Activated CD8-positive, alpha-beta T cell treated with anti-CD3 and anti-CD28 coated beads for 36 hours (primary cell): ENCODE measurements at places on chromosomes 3 and 15. TPM values are rescaled to one million over a fixed set of nuclear protein-coding genes. Genes with fewer than 3 reads are reported as not detected.

DNA sequence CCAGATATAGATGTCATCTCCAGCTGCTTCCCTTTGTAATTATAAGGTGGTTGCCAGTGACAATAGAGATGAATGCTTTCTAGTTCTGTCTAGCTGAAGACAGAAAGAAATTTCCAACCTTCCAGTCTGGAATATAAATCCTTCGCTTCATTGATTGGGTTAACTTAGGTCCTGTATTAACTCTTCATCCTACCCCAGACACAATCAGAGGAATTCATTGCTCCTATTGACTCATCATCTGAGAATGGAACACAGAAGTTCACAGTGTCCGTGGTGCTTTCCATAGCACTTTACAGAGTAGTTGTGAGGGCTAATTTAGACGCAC is 241.4 kb downstream of the NFKBIZ start:
- no peaks in the 10 kb centered on the region for H3K27me3 ChIP-seq
- no peak for DNase-seq
- peaks cover 38% of the 10 kb centered on the region for H3K4me1 ChIP-seq
- H3K4me3 ChIP-seq: no peak overlapping the region

DNA sequence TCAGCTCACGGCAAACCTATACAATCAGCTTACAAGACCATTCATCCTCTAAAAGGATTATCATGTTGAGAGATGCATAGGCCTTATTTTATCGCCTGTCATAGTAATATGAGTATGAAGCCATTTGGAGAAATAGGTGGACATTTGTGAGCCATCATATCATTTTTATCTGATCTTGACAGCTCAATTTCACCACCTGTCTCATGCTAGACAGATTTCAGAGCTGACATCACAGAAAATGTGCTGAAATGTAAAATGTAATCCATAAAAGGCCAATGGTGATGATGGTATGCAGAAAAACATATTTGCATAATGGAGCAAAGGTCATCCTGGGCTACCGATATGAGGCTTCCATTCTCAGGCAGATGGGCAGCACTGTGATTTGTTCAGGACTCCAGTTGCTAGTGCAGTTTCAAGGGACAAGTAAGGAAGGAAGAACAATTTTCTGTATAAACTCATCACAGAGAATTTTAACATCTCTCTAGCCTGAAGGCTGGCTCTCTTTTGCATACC is 221.5 kb downstream of the ULK4 start:
- no peaks in the 10 kb centered on the region for H3K27me3 ChIP-seq
- no peak for DNase-seq
- no peaks in the 10 kb centered on the region for H3K4me1 ChIP-seq
- H3K36me3 ChIP-seq: no peaks in the 10 kb centered on the region

DNA sequence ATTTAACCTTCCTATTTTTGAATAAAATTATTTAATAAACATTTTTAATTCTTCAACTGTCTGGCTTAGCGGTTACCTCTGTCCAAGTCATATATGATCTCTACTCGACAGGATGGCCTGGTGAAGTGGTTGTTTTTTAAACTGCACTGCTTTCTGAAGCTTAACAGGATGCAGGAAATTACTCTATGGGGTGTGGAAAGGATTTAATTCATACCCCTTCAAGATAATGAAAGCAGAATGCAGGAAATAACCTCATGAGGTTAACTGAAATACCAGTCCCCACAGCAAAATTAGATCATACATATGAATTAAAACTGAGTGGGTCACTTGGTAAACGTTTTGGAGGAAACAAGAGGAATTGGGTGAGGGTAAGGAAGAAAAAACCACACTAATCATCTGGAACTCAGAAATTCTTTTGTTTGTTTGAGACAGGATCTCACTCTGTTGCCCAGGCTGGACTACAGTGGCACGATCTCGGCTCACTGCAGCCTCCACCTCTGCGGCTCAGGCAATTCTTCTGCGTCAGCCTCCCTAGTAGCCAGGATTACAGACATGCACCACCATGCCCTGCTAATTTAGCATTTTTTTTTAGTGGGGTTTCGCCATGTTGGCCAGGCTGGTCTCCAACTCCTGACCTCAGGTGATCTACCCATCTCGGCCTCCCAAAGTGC is 50.1 kb downstream of the LYSMD4 start:
- no peaks in the 10 kb centered on the region for H3K27me3 ChIP-seq
- H3K36me3 ChIP-seq: peaks cover 50% of the 10 kb centered on the region
- H3K27ac ChIP-seq: peak overlapping the region; percentile 86
- H3K4me3 ChIP-seq: no peak overlapping the region
- DNase-seq: no peak
- peaks cover 20% of the 10 kb centered on the region for H3K4me1 ChIP-seq

DNA sequence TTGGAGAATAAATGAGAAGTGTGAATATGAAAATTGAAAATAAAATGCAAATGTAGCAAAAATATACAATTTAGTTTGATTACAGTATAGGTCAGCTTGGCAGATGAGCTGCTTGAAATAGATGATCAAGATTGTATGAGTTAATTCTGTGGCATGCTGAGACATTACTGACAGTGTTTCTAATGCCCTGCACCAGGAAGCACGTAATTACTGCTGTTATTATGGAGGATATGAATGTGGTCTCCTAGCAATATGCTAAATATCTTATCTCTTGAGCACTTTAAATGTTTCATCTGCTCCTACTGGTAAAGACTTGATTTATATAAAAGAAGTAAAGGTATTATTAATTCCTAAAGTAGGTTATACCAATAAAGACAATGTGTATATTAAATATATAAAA is 1015.5 kb downstream of the PLOD2 start:
- H3K27ac ChIP-seq: no peak overlapping the region
- H3K4me1 ChIP-seq: no peaks in the 10 kb centered on the region
- H3K27me3 ChIP-seq: no peaks in the 10 kb centered on the region
- H3K4me3 ChIP-seq: no peak overlapping the region
- H3K36me3 ChIP-seq: no peaks in the 10 kb centered on the region

DNA sequence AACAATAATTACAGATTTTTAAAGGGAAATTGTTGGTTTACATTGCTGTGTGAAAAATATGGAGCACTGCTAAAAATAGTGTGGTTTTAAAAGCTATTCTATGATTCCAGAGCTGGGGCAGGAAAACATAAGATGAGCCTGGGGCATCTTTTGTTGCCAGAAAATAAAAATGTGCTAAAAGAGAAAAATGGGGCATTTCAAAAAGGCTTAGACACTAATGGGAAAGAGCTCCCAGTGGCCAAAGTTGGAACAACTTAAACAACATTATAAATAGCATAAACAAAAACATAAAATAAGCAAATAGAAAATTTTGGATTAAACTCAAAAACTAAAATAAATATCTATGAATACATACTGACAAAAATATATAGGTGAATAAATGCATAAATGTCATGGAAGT is 478.9 kb downstream of the NLGN1 start:
- no peak for DNase-seq
- no peaks in the 10 kb centered on the region for H3K36me3 ChIP-seq
- no peak overlapping the region for H3K27ac ChIP-seq
- H3K4me1 ChIP-seq: no peaks in the 10 kb centered on the region
- no peak overlapping the region for H3K4me3 ChIP-seq
- H3K27me3 ChIP-seq: no peaks in the 10 kb centered on the region

DNA sequence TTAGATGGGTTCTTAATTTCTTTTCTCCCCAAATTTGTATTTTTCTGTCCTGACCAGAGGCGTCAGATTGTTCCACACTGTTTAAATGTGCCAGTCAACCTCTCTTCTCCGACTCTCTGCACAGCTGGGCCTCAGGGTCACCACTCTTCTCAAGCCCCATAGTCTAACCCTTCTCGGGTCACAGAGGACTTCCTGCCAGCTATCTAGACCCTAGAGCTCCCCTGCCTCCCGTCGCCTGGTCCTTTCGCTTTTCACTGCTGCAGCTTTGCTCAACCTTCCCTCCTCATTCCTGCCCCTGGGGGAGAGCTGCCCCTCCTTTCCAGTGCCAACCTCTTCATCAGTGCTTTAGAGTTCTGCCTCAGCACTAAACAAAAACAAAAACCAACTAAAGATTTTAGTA is 151.7 kb downstream of the ATG7 start:
- no peak overlapping the region for H3K4me3 ChIP-seq

- no peak overlapping the region for H3K27ac ChIP-seq
- H3K36me3 ChIP-seq: no peaks in the 10 kb centered on the region
- H3K27me3 ChIP-seq: no peaks in the 10 kb centered on the region
- no peaks in the 10 kb centered on the region for H3K4me1 ChIP-seq
- H3K4me3 ChIP-seq: no peak overlapping the region
Measured at GRCh38 chr3:145869958-145870357, 291.0 kb downstream of the PLOD2 start.

GRCh38 chr15:71239592-71240364 is 124.5 kb downstream of the THSD4 start:
- no peak for DNase-seq
- H3K27ac ChIP-seq: no peak overlapping the region

- DNase-seq: no peak
- H3K4me1 ChIP-seq: peaks cover 30% of the 10 kb centered on the region
- H3K36me3 ChIP-seq: peaks cover 1% of the 10 kb centered on the region
- H3K27me3 ChIP-seq: peaks cover 1% of the 10 kb centered on the region
Measured at GRCh38 chr3:12179441-12179840, 20.7 kb upstream of the TIMP4 start.

DNA sequence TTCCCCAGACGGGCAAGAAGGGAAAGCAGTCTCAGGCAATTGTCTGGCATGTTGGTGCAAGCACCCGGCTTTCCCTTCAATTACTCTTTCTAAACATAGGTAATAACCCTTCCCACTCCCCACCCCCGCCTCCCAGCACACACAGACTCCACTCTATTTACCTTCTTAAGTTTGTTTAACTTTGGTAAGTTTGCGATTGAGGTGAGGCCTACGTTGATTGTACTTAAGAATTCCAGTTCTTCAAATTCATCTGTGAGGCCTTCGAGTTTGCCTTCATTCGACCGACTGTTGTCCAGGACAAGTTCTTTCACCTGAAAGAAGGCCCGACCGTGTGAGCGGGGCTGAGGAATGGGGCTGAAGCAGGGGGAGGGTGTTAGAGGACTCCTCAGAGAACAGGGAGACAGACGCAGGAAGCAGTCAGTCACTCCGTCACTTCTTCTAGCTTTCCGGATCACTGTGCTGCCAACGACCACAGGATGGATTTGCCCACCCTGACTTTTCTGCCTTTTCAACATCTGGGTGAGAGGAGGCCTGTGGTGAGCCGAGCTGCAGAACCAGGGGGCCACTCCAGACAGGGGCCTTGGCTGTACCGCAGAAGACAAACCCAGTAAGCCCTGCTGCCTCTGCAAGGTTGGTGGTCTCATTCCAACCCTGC is 33.0 kb downstream of the ANP32A start:
- peaks cover 43% of the 10 kb centered on the region for H3K36me3 ChIP-seq
- H3K27me3 ChIP-seq: no peaks in the 10 kb centered on the region
- peaks cover 71% of the 10 kb centered on the region for H3K4me1 ChIP-seq
- no peak for DNase-seq
- H3K27ac ChIP-seq: peak overlapping the region; percentile 63
- H3K4me3 ChIP-seq: no peak overlapping the region

- H3K27me3 ChIP-seq: peaks cover 3% of the 10 kb centered on the region
- H3K36me3 ChIP-seq: no peaks in the 10 kb centered on the region
- no peak for DNase-seq
- H3K27ac ChIP-seq: no peak overlapping the region
- no peak overlapping the region for H3K4me3 ChIP-seq
Measured at GRCh38 chr15:69391046-69391757, 22.9 kb upstream of the KIF23 start.

- H3K4me1 ChIP-seq: no peaks in the 10 kb centered on the region
- no peaks in the 10 kb centered on the region for H3K36me3 ChIP-seq
- no peak overlapping the region for H3K27ac ChIP-seq
- H3K4me3 ChIP-seq: no peak overlapping the region
- H3K27me3 ChIP-seq: no peaks in the 10 kb centered on the region
Measured at GRCh38 chr3:169453256-169454059, 210.1 kb downstream of the MECOM start.

- H3K27me3 ChIP-seq: peaks cover 57% of the 10 kb centered on the region
- no peaks in the 10 kb centered on the region for H3K36me3 ChIP-seq
- no peak for DNase-seq
- H3K27ac ChIP-seq: no peak overlapping the region
- peak overlapping the region; percentile 44 for H3K4me3 ChIP-seq
Measured at GRCh38 chr15:61227950-61228936, 859 bp downstream of the RORA start.

GRCh38 chr3:60177726-60178125 is 1073.5 kb downstream of the FHIT start:
- peaks cover 5% of the 10 kb centered on the region for H3K4me1 ChIP-seq
- H3K4me3 ChIP-seq: no peak overlapping the region
- DNase-seq: no peak

DNA sequence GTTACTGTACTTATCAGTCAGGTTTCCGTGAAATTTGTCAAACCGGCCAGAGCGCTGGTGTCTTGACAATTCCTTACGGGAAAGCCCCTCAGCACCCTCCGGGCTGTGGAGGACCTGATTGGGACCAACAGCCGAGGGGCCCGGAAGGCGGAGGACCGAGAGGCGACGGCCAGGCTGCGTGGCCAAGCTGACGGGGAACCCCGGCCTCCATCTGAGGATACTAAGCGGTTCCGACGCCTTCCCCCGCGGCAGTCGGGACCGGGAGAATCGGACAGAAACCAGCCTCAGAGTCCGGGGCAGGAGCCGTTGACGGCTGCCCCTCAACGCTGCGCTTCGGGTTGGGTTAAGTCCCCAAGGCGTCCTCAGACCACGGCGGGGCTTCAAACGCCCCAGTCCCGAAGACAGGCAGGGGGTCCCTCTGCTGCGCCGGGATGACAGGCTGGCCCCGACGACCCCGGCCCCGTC is 499 bp downstream of the ALDH1A2 start:
- no peak for DNase-seq
- peaks cover 3% of the 10 kb centered on the region for H3K4me1 ChIP-seq
- H3K4me3 ChIP-seq: peak overlapping the region; percentile 29
- H3K27ac ChIP-seq: no peak overlapping the region
- H3K27me3 ChIP-seq: peaks cover 48% of the 10 kb centered on the region

DNA sequence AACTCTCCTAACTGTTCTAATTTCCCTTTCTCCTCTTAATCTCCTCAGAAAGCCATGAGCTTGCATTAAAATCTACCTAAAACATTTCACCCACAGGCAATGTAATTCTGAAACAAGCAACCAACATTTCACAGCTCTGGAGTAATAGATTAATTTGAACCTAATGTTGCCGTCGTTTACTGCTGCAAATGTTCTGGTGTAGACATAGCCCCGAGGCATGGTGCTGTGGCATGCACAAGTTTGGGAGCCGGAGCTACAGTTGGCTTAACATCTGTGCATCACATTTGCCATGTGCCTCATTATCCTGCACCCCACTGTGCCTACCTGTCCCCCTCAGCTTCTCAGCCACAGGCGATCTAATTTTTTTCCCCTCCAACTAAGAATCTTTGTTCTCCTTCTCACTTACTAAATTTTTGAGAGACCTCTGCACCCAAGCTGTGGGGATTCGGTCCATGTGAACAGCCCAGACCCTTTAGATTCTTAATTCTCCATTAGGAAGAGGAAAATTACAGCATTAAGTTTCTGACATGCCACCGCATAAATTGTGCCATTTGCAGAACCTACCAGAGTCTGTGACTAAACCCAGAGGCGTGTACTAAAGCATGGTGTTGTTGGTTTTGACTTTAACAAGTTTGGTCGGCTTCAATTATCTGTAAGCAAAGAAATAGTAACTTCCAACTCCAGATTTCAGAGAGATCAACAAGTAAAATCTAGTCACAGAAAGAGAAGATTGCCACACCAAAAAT is 419.2 kb downstream of the MECOM start:
- no peak overlapping the region for H3K27ac ChIP-seq
- H3K27me3 ChIP-seq: peaks cover 14% of the 10 kb centered on the region
- no peaks in the 10 kb centered on the region for H3K36me3 ChIP-seq
- DNase-seq: no peak

Gene IL17RC
- total RNA-seq: 0.22 TPM

Gene DUOXA2
- total RNA-seq: not detected

Gene AHSG
- total RNA-seq: not detected

Gene SPINK8
- not detected for total RNA-seq

Gene PPP4R2
- 88.6 TPM for total RNA-seq

Gene KNG1
- not detected for total RNA-seq

Gene EFCAB12
- total RNA-seq: 0.65 TPM

Gene SMAD6
- 0.25 TPM for total RNA-seq

Gene STIMATE
- 17.3 TPM for total RNA-seq

Gene CTXND1
- total RNA-seq: not detected

Gene ACAD9
- 50.5 TPM for total RNA-seq

Gene RNF13
- 25.7 TPM for total RNA-seq
